ENCODE measurements at places on chromosomes 13 and 19.

DNA sequence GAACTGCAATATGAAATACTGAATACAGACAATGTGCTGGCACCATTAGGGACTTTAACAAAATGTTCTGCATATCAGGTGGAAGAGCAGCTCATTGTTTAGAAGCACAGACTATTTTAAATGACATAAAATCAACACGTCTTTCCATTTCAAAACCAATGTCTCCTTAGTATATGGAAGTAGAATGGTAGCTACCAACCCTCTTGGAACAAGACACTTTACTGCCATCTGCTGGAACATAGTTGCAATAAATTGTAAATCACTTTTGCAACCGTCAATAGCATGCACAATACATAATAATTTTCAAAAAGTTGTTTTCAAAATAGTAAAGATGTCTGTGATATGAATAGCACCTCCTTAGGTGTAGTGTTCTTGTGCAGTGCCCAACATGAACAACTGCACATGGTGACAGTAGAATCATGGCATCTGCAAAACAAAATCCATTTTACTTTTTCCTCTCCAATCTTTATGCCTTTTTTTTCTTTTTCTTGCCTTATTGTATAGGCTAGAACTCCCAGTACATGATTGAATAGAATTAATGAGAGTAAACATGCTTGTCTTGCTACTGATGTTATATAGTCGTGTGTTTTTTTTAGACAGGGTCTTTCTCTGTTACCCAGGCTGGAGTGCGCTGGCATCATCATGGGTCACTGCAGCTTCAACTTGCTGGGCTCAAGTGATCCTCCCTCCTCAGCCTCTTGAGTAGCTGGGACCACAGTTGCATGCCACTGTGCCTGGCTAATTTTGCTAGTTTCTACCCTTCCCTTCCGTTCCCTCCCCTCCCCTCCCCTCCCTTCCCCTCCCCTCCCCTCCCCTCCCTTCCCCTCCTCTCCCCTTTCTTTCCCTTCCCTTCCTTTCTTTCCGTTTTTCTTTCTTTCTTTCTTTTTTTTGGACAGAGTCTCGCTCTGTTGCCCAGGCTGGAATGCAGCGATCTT lies 7.8 kb upstream of the LYPD5 start:
- DNase-seq = no peak

- no peak for DNase-seq
Observed at GRCh38 chr19:1446713-1447481, 3.0 kb upstream of the APC2 start.

GRCh38 chr13:41931337-41931736 lies 29.6 kb downstream of the VWA8 start:
- no peak for DNase-seq

DNA sequence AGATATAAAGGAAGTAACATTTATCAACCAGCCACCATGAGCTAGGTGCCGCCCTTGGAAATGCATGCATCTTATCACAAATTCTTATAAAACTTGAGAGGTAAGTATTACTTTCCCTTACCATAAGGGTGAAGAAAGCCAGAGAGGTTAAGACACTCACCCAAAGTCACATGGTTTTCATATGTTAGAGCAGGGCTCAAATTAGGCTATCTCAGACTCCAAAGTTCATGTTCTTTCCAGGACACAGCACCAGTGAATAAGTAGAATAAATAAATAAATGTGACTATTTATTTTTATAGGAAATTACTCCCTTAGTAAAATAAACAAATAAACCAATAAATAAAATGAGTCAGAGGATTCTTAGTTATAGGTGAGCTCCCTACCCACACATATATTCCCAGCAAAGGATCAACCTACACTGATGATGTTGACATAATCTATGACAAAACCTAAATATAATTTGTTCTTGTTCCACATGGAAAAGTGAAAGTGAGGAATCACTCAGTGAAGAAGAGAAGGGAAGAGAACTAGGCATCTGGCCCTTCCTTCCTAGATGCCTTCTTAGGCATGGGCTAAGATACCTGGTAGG lies 27.2 kb downstream of the SPRY2 start:
- no peak for DNase-seq

GRCh38 chr19:11179716-11180297 lies 17.5 kb downstream of the KANK2 start:
- DNase-seq = no peak

DNA sequence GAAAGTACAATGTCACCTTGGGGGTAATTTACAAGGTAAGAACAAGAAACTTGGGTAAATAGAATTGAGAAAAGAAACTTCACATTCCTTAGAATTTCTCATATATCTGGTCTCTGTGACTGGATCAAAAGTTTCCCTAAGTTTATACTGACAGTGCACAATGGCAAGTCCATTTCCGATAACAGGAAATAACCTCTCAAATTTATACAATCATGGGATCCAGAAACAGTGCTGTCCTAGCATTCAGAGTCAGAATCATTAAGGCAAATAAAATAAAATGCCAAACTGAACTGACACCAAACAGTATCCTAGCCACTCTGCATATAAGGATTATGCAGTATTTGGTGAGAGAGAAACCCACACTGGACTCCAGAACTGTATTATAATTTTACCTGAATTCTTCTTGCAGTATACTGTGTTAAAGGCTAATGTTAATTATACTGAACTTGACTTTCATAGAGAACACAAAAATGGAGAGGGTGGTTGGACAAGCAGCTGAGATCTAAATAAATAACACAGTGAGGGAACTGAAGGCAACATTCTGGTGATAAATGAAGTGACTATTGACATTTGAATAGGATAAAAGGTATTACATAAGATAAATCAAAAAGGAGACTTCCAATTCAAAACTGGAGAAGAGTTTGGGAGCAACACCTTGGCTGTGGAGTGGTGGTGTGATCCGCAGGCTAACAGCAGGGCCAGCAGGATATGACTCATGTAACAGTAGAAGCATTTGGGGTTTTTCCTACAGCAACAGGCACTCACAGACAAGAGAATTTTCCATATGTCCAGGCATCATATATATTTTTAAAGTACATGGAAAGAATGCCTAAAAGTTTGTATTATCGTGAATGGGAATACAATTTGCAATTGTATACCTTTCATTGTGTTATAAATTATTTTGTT lies 932.5 kb upstream of the MIR17HG start:
- DNase-seq = no peak

- no peak for DNase-seq
Observed at GRCh38 chr19:47417746-47418691, 1.3 kb downstream of the MEIS3 start.

GRCh38 chr19:18233224-18233825 lies 7.1 kb upstream of the PDE4C start:
- DNase-seq = no peak

DNA sequence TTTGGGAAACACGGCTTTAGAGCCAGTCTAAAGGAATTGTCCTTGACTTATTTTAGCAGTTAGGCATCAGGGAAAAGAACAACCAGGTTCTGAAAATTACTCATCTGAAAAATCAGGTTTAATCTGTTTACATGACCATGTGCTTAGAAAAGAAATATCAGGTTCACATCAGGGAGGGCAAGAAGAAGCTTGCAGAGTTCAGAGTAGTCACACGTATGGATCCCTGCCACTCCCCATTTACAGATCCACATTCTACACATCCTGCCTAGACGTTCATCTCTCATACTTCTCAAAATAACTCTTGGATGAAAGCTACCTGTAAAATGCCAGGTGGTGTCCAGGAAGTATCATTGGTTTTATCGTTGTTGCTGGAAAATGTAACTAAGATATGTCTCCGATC lies 14.0 kb upstream of the PHF11 start:
- DNase-seq = no peak

GRCh38 chr19:45424191-45425058 lies 708 bp upstream of the ERCC1 start:
- DNase-seq = no peak

DNA sequence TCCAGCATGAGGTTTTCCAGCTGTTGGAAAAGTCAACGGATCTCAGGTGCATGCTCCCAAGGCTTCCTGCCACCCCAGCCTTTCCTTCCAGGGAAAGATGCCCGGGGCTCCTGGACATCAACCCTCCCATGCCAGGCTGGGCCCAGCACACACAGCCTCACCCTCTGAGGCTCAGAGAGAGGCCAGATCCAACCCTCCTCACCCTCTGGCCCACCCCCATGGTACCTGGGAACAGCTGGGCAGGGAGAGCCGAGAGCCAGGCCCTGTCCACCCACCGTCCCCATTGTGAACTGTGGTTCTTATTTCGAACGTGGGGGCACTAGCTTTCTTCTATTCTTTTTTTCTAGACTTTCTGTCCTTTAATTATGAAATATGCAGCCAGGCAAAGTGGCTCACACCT lies 9.9 kb upstream of the CCNP start:
- no peak for DNase-seq

DNA sequence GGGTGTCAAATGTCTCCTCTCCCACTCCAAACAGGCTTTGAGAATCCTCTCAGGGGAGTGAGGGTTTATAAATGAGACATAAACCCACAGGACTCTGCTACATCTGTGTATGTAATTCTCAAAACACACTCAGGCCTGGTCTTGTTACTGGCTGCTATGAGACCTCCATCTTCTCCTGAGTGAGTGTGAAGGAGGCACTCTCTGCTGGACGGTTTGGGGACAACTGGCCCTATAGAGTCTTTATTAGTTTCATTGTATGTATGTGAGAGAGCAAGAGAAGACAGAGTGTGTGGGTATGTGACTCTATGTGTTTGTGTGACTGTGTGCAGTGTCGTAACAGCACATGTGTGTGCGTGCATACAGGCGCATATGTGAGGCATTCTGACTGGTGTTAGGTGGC lies 9.6 kb upstream of the CYP4F12 start:
- DNase-seq = no peak

Measured in activated CD8-positive, alpha-beta memory T cell treated with anti-CD3 and anti-CD28 coated beads for 4 hours (primary cell).